ENCODE measurements at places on chromosomes 6 and 20.

DNA sequence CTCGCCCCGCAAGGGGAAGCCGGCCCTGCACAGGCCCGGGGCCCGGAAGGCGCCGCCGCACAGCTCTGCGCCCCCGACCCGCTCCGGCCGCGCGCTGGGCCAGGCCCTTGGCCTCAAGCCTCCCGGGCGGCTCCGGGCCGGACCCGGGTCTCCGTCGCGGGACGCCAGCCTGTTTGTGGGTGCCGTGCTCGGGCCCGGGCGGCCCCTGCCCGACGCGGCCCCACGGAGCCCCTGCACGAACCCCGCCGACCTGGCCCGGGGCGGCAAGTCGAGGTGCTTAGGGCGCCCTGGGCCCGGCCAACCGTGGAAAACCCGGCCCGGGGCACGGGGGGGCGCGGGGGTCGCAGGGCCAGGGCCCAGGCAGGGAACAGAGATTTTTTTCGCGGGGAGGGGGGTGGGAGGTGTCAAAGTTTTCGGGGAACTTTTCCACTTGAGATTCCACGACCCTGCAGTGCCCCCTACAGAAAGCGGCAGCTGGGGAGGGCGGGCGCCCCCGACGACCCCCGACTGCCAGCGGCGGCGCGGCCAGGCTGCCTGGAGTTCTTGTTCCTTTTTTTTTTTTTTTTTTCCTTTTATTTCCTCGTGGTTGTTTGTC is 805 bp upstream of the STX16 start:
- no peak for DNase-seq

DNA sequence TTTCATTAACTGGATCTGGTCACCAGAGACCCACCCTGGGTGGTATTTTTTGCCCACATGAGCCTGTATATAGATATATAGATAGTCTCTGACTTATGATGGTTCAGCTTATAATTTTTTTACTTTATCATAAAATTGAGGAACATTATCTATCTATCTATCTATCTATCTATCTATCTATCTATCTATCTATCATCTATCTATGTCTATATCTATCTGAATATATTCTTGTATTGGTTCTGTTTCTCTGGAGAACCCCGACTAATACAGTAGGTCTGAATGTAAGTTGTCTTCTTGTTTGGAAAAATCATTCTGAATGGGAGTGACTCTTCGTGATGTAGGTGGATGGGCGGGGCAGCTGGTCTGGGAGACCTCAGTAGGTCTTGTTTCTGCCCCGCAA is 13.3 kb upstream of the CDKN1A start:
- DNase-seq: no peak

DNA sequence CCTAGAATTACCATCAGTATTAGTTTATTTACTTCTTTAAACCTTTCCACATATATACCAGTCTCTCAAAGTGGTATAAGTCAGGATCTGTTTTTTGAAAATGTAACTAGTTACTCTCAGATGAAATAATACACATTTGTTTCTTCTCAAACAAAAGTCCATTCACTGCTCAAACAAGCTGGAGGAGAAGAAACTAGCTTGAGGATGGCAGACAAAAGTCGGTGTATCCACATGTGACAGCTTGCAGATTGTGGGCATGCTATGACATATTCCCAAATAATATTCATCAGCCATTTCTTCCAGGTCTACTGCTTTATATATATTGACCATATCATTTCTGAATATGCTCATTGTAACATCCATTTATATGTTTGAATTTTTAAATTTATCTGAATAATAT is 197.4 kb upstream of the KCNQ5 start:
- no peak for DNase-seq

DNA sequence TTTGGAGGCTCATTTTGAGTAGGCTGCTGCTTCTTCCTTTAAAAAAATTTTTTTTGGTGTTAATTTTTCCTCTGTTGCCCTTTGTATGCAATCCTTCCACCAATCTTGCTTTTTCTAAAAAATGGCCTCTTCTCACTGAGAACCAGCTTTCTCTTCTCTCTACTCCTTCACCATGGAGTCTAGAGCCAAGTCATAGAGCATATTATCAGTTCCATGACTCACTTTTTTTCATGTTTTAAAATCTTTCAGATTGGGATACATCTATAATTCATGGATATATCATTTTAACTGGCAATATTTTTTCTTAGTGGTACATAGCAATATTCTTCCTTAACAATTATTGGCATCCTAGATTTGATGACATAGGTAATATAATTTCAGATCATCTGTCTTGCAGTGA is 62.7 kb downstream of the SLX4IP start:
- no peak for DNase-seq

GRCh38 chr20:49636447-49636846 is 68.5 kb upstream of the PTGIS start:
- DNase-seq: peak; percentile 79

- no peak for DNase-seq
These were observed 242.2 kb downstream of the HIVEP2 start for GRCh38 chr6:142702501-142703460.

GRCh38 chr6:14984519-14984853 is 261.4 kb upstream of the JARID2 start:
- no peak for DNase-seq

DNA sequence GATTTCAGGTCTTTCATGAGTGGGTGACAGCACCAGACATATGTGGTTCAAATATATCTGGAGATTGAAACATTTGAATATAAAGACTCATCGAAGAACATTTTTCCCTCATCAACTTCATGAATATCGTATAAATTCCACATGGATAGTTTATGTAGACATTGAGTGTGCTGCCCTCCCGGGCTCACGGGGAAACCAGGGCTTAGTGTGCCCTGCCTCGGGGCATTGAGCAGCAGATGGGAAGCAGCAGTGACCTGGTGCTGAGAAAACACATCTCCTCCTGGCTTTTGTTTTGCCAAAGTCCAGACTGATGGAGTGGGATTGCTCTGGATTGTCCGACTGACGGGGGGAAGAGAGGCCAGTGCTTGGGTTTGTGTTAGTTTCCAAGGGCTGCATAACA is 17.8 kb upstream of the SLC2A12 start:
- DNase-seq: no peak

DNA sequence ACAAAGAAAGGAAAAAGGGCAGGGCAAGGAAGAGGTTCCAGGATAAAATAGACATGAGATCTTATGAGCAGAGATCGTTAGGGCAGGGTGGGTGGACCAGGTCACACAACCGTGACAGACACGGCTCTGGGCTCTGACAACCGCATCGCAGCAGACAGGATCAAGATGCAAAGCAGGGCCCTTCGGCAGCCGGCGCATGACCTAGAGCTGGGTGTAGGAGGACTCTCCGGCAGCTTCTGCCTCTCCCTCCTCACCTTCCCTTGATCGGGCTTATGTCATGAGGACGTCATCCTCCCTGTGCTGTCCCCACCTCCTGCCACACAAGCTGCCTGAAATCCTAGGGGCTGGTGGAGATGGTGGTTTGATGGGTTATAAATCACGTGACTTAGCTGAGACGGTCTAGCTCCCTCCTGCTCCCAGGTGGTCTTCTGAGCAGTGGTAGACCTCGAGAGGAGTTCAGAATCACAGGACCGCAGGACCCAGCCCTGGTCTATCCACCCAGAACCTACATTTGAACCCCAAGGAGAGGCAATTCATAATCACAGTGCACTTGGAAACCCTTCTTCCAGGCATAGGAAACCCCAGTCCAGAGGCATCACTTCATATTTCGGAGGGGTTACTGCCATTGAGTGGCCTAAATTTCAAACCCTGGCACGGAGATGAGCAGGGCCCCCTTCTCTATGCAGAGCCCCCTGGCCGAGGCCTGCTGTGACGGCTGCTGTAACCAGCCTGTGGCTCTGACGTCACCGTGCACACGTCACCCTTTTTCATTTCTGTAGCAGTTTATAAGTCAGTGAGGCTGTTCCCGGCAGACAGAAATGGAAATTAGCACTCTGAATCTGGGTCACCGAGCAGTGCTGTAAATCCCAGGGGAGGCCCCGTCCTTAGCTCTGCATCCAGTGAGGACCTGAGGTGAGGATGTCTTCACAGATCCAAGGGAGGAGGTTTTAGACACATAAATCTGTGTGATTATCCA is 8.7 kb upstream of the CCR6 start:
- DNase-seq: no peak

GRCh38 chr20:62660768-62661167 is 18.5 kb downstream of the SLCO4A1 start:
- DNase-seq: no peak

DNA sequence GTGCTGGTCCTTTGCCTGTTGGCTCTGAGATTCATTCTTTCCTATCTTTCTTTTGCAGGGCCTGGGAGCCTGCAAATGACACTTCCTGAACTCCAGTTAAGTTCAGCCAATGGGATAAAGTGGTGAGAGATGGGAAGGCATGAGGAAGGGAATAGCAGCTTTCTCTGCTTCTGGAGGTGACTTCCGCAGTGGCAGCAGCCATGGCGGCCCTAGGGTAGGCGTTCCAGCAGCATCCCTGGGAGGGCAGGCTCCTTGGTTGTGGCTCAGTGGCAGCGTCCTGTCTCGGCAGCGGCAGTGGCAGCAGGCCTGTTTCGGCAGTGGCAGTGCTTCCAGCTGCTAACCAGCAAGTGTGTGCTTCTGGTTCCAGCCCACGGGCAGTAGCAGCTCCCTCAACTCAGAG is 7.3 kb upstream of the MDFI start:
- DNase-seq: no peak

- DNase-seq: no peak
These were observed 18.2 kb downstream of the BCL2L1 start for GRCh38 chr20:31704225-31705119.

DNA sequence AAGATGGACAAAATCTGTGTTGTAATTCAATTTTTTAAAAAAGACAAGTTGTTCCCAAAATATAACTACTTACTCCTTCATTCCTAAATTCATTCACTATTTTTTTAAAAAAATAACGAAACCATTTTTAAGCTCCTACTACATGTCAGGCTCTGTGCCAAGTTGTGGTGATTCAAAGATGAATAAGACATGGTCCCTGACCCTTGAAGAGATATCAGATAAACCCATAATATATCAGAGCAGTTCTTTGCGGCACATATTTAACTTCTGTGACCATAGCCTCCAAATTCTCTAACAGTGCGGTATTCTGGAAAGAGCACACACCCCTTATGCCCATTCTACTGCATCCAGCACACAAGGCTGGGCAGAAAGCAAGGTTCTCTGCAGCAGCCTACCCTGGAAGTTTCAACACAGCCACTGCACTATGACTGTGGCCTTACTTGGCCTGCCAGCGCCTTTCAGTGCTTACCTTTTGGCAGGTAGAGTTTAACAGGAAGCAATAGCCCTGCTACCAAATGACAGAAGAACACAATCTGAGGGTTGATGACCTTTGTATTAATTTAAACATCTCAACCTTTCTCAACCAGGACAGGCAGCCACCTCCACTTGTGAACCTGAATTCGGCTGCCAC is 406.5 kb downstream of the BTBD9 start:
- DNase-seq: no peak

DNA sequence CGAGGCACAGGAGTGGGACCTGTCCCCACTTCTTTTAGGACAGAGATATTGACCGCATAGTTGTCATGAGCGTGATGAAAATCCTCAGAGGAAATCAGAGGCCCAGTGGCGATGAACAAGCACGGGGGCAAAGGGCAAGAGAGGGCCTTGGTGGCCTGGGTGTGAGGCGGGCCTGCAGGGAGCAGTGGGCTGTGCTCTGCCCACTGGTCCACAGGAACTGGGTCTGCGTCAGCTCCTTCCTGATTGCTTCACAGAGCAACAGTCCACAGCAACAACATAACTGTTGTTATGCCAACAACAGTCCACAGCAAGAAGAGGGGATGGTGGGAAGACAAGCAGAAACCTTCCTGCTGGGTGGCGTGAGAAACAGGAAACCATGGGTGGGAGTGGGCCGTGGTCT is 335.6 kb downstream of the ZFAND3 start:
- DNase-seq: no peak

GRCh38 chr6:81950877-81951276 is 198.4 kb upstream of the TENT5A start:
- DNase-seq: no peak

DNA sequence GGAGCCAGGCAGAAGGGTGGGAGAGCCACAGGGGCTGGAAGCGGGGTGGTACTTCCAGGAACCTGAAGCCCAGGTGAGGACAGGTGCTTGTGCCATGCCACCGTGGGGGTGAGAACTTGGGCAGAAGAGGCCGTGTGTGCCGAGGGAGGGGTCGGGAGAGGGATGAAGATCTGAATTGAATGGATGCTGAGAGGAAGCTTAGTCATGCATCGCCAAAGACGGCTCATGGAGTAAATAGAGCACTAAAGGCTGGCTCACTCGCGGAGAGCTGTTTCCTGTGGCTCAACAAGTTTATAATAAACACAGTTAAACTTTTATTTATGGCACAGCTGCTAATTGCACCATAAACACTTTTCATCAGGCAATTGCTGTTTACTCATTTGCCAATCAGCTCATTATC is 21.7 kb upstream of the MYT1 start:
- peak; percentile 35 for DNase-seq

GRCh38 chr6:52190409-52190808 is 4.2 kb downstream of the IL17A start:
- no peak for DNase-seq

- no peak for DNase-seq
These were observed 34.8 kb upstream of the TFB1M start for GRCh38 chr6:155349129-155349528.

GRCh38 chr20:62616728-62617621 is 25.3 kb upstream of the SLCO4A1 start:
- peak; percentile 31 for DNase-seq

DNA sequence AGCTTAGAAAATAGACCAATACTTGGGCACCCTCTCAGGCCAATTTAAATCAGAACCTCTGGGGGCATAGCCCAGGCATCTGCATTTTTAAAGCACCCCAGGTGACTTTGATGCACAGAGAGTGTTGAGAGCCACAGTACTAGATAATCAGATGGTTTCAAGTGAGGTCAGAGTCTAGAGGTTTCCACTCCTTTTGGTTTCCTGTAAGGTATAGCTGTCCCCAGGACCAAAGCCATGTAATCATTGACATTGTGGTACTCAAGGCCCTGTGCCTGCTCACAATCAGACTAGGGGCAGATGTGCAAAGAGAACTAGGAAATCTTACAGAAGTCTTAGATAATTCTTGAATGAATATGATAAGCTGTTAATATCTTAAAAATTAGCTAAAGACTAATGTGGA is 9.1 kb downstream of the FILIP1 start:
- DNase-seq: no peak

GRCh38 chr20:50048420-50049166 is 64.4 kb downstream of the UBE2V1 start:
- no peak for DNase-seq

DNA sequence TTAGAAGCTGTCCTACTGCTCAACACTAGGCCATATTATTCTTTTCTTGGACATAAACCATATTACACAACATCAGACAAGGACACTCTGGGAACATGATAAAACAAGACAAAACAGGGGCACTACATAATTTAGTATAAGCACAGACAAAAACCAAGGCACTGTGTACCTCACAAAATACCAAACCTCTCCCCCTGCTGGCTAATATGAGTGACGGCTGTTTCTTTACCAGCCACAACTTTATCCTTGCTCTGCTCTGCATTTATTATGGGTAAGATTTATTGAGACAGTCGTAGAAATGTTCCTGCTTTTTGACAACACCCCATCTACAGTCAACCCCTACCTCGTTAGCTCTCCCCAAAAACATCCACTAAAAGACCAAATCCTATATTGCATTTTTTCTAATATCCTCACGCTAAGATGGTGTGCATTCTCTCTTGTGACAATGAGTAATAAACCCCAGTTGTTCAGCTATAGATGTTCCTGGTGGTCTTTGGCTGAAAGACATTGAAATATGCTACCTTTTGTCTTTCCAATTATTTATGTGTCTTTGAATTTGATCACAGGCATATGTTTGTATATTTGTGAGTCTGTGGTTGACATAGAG is 23.8 kb upstream of the POLR1H start:
- no peak for DNase-seq
